Gastrocnemius medialis (tissue), 4 donors: ENCODE measurements at places on chromosomes 1 and 21. TPM values are rescaled to one million over a fixed set of nuclear protein-coding genes. Genes with fewer than 3 reads are reported as not detected.

- DNase-seq, result no peak
- peaks cover 14% of the 10 kb centered on the region for H3K27me3 ChIP-seq
- no peaks in the 10 kb centered on the region for H3K36me3 ChIP-seq
- H3K4me3 ChIP-seq, result no peak within 1 kb of the TSS
- H3K4me1 ChIP-seq, result peaks cover 9% of the 10 kb centered on the region
Measured at GRCh38 chr1:156618853-156619581, at the start of gene HAPLN2. Gene HAPLN2 (plus strand): TSS chr1:156619415. CDS start chr1:156623491, 4,076 bp downstream.

DNA sequence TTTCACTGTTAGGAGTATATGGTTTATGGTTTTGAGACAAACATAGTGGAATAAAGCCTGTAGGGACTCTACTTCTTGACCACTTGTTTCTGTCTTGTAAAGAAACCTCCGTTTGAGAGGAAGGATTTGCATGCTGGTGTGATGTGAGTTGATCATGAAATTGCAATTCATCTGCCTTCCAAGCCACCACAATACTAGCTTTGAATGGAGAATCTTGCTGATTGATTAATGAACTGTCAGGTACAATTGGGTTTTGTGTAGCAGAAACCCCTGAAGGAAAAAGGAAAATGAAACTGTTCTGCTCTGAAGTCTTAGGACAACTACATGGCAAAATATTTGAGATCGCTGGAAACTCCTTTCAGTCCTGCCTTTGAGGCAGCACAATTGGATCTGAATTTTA lies 90.7 kb downstream of the VPS13D start:
- H3K27me3 ChIP-seq, result no peaks in the 10 kb centered on the region
- H3K4me3 ChIP-seq, result no peak overlapping the region
- H3K27ac ChIP-seq, result no peak overlapping the region
- no peaks in the 10 kb centered on the region for H3K36me3 ChIP-seq
- DNase-seq, result no peak

GRCh38 chr1:35762141-35762540 lies 7.6 kb downstream of the CLSPN start:
- no peak overlapping the region for H3K27ac ChIP-seq
- no peak overlapping the region for H3K4me3 ChIP-seq
- no peaks in the 10 kb centered on the region for H3K4me1 ChIP-seq
- H3K36me3 ChIP-seq, result no peaks in the 10 kb centered on the region
- H3K27me3 ChIP-seq, result peaks cover 6% of the 10 kb centered on the region

- no peaks in the 10 kb centered on the region for H3K27me3 ChIP-seq
- peak overlapping the region; percentile 50 for H3K27ac ChIP-seq
- DNase-seq, result no peak
- no peaks in the 10 kb centered on the region for H3K36me3 ChIP-seq
Measured at GRCh38 chr1:234925440-234926263, 203.0 kb downstream of the TOMM20 start.

ZFP69 gene
- total RNA-seq, result 0.13 TPM

GRCh38 chr1:236143104-236143948 lies 987 bp downstream of the GPR137B start:
- no peaks in the 10 kb centered on the region for H3K4me1 ChIP-seq
- no peak for DNase-seq

DNA sequence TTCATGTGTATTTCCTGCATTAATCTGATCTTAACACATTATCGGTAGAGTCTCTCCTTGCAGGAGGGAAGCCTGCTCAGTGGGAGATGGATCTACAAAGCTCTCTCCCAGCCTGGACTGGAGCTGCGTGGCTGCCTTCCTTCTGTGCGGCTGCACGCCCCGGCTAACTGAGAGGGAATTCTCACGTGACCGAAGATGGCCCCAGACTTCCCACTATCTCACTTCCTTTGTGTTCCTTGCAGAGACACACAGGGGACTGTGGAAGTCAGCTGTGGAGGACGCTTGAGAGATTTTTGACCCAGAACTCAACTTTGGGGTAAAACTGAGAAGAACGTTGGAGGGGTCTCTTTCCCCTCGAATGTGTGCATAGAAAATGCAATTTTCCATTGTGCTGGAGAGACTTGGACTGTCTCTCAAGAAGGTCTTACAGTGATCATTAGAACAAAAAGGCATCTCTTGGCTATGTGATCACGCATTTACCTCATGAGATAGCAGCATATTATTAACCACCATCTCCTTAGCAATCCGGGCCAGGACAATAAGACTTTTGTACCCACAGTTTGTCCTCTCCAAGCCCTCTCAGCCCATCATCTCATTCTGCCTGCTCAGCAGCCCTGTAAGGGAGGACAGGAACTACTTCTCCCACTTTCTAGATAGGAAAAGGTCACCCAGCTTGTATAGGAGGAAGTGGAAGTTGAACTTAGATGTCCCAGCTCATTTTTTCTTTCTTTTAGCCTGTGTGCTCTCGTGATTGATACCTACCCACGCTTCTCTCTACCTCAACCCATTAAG lies 49.3 kb upstream of the TARBP1 start:
- no peaks in the 10 kb centered on the region for H3K27me3 ChIP-seq
- peaks cover 68% of the 10 kb centered on the region for H3K4me1 ChIP-seq
- peak overlapping the region; percentile 98 for H3K27ac ChIP-seq
- no peaks in the 10 kb centered on the region for H3K36me3 ChIP-seq

DNA sequence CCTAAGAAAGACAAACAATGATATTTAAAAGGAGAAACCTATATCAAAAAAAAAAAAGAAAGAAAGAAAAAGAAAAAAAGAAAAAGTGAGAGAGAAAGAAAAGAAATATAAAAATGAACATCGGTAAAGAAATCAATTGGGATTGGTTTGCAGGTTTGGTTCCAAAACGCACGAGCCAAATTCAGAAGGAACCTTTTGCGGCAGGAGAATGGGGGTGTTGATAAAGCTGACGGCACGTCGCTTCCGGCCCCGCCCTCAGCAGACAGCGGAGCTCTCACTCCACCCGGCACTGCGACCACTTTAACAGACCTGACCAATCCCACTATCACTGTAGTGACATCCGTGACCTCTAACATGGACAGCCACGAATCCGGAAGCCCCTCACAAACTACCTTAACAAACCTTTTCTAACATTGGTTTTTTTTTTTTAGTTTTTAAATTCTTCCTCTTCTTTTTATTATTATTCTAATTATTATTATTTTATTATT lies 11.7 kb downstream of the LHX9 start:
- H3K27me3 ChIP-seq, result peaks cover 73% of the 10 kb centered on the region
- H3K4me3 ChIP-seq, result no peak overlapping the region
- no peak for DNase-seq
- H3K27ac ChIP-seq, result no peak overlapping the region
- H3K4me1 ChIP-seq, result no peaks in the 10 kb centered on the region

C1QTNF12 gene
- not detected for total RNA-seq

DNA sequence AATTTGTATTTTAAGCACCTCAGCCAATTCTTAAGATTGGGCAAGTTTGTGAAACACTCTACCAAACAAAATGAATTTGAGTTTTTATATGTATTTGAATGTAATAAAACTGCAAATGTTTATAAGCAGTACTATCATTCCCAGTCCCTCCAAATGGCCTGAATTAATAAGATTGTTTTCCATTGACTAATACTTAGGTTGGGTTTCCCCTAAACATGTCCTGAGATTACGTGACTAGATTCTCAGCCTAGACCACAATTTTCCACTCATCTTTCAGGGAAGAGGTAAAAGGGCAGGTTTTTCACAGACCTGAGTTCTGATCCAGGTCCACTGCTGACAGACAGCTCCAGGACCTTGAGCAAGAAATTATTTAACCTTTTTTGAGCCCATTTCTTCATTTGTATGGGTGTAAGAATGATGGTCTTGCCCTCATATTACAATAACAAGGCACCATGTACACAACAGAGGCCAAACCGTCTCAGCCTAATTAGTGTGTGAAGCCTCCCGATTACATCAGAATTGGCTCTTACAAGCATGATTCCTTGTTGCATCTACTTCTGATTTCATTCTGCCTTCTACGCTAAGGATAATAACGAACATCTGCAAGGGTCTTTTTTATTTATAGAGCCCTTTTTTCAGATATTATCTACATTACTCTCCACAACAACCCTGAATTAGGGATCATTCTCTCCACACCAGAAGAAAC lies 51.2 kb downstream of the BEND5 start:
- H3K27ac ChIP-seq, result no peak overlapping the region
- DNase-seq, result no peak
- peaks cover 12% of the 10 kb centered on the region for H3K4me1 ChIP-seq

ZBTB21 gene
- 5.0 TPM for total RNA-seq

DNA sequence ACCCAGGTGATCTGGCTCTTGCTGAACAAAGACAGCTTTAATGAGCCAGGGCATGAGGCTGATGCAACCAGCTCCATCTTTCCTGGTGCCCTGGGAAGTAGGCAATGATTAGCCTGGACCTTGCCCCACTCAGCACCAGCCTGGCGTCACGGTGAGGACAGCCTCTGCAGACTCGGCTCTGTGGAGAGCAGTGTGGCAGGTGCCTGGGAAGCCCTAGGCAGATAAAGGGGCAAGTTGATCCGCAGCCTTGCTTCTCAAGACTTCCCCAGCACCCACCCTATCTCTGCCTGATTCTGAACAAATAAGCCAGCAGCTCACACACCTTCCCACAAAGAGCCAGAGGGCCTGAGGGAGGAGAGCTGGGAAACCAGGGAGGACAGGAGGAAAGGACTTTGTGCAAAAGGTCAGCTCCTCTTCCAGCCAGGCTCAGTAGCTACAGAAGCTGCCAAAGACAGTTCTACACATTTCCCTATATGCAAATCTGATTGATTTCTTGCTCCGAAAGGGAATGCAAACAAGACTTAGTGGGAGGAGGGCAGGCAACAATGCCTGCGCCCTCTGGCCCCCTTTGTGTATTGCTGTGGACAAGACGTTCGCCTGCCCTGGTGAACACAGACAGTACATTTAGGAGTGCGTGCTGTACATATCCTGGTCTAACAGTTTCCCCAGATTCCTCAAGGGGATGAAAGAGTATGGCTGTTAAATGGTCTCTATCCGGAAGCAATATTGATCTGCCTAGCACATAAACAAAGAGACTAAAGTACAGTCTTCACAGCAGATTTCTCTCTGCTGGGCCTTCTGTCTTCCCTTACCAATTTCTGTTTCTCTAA lies 63.8 kb downstream of the BCAR3 start:
- no peaks in the 10 kb centered on the region for H3K27me3 ChIP-seq
- DNase-seq, result no peak
- no peak overlapping the region for H3K4me3 ChIP-seq
- H3K27ac ChIP-seq, result peak overlapping the region; percentile 84
- no peaks in the 10 kb centered on the region for H3K36me3 ChIP-seq
- H3K4me1 ChIP-seq, result peaks cover 49% of the 10 kb centered on the region

GRCh38 chr1:23639460-23640095 lies 52.0 kb upstream of the RPL11 start:
- H3K27me3 ChIP-seq, result no peaks in the 10 kb centered on the region
- DNase-seq, result peak; percentile 46
- no peak overlapping the region for H3K4me3 ChIP-seq
- H3K27ac ChIP-seq, result no peak overlapping the region
- H3K4me1 ChIP-seq, result peaks cover 34% of the 10 kb centered on the region
- no peaks in the 10 kb centered on the region for H3K36me3 ChIP-seq
